Activated CD4-positive, alpha-beta T cell treated with anti-CD3 and anti-CD28 coated beads for 36 hours (primary cell): ENCODE measurements at places on chromosomes 4 and X. TPM values are rescaled to one million over a fixed set of nuclear protein-coding genes. Genes with fewer than 3 reads are reported as not detected.

RASL11B gene
- 0.23 TPM for total RNA-seq

KIF4A gene
- total RNA-seq: 21.2 TPM

LEF1 gene
- total RNA-seq: 302 TPM

- no peak for DNase-seq
Observed at GRCh38 chr4:110124711-110125110, 73.7 kb downstream of the ELOVL6 start.

DNA sequence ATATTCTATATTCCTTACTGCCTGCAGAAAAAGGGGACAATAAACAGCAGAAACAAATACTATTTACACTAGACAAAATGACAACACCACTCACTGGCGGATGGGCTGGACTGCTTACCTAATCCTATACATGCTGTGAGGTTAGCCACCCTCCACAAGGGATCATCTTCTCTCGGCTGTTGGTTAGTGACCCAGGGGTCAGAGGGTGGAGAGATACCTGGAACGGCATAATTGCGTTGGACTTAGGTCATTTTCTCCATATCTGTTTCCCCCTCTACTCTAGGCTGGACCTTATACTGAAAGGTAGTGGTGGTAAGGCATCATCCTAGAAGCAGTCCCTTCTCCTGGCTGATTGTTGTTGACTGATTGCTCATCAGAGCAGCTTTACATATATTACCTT lies 286.8 kb upstream of the UGT8 start:
- DNase-seq: no peak

DNA sequence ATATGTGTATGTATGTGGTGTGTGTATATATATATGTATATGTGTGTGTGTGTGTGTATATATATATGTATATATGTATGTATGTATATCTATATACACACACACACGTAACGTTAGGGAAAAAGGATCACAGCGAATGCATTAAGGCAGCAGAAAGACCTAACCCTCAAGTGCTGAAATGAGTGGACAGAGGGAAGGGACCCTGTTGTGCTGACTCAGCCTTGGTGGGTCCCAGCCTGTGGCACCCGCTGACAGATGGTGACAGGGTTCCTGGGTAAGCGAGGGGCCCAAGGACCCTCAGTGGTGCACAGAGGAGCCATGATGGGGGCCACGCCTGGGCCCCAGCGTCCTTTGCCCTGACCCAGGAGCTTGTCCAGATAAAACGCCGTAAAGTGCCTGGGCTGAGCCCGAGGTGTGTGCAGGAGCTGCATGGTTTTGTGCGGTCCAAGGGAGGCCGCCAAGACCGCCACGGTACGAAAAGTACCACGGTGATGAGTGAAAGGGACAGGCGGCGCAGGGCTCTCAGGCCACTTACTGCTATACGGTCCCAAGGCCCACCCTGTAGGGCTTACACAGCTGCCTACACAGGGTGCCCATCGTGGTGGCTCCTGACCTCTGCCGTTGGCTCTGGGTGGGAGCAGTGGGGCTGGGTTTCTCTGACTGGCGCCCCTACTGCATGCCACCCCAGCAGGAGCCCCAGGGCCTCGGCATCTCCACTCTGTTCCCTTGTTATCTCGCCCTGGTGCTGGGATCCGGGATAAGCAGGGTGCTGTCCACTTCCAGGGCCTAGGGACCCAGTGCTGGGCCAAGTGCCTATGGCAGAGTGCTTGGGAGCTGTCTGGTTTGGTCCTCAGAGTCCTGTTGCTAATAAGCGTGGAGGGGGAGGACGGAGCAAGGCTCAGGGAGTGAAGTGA lies 10.0 kb downstream of the SH3BP2 start:
- DNase-seq: peak; percentile 2

DNA sequence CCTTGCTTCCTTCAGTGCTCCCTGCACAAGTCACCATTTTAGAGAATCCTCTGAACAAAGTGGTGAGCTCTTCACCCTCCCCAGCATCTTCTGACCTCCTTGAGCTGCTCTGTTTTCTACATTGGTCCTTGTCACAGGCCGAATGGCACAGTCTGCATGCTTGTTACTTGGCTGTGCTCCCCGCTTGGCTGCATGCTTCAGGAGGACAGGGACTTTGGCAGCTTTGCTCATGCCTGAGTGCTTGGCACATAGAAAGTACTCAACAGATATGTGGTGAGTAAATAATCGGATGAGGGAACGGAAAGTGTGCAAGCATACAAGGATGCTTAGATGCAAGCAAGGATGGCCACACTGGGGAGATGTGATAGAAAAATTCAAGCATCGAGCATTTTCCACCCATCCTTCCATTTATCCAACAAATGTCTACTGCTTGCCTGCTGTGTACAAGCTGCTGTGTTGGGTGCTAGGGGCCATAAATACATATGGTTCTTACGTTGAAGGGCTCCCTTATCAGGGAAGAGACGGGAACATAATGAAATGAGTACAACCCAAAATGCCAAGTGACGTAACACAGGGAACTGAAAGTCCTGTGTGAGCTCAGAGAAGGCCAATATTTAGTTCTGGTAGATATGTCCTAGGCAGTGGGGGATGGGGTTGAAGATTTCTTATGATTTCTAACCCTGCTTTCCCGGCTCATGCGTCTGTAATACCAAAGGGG lies 31.2 kb downstream of the SLC2A9 start:
- no peak for DNase-seq

DNA sequence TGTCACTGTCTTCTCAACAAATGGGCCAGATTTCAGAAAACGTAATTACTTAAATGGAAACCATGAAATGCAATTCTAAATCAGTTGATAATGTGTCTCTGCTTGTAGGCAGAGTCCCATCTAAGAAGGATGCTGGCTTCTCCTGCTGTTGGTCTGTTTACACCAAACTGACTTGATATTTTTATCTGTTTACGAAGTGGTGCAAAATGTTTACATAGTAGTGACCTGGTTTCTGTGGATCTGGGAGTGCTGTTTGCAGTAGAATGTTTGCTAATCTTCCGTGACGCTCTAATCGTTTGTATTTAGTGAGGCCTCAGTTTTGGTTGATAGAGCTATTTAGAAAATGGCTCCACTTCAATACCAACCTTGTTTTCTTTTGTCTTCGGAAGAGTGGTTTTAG lies 213.5 kb downstream of the VEGFC start:
- no peak for DNase-seq
